ENCODE measurements at places on chromosomes 7 and 10.

DNA sequence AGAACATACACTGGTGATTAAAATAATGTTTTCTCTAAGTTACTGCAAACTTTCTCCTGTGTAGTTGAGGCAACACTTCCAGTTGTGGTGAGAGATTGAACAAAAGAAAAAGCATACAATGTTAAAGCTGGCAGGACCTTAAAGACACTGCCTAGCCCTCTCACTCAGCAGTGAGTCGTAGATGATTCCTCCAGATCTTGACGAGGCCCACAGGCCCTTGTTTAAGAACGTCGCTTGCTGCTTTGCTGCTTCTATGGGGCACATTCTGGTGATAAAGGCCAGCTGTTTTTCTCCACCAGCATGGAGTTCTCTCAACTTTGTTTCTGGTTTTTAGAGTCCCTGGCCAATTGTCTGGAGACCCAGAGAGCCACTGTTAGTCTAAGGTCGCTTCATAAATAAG lies 2.8 kb upstream of the DENND11 start:
- no peak for DNase-seq

- DNase-seq, result no peak
Observed at GRCh38 chr10:29617880-29618340, 16.9 kb downstream of the SVIL start.

DNA sequence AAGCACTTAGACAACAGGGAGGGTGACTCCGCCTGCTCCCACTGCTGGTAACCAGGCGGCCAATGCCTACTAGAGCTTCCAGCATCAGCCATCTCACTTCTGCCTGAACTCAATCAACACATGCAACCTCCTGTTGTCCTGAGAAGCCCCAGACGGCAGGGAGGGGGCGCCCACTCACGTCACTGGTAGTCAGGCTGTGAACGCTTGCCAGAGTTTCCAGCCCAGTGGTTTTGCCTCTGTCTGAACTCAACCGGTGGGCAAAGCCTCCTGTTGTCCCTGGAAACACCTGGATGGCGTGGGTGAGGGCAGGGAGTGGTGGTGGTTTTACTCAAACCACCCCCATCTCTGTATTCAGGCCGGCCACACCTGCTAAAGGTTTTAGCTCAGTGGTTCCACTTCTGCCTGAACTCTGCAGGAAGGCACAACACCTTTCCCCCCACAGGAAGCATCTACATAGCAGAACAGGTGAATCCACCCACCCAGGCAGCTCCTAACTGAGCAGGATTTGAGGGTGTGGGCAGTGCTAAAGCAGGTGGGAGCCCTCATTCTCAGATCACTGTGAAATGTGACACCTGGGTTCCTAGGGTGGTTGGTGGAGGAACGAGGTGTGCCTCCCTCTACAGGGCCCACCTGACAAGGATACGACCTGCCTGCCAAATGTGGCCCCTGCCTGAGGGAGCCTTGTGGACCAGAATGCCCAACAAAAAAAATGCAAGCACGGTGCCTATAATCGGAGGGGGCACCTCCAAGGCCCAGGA lies 563.0 kb upstream of the SEMA3D start:
- DNase-seq, result no peak

DNA sequence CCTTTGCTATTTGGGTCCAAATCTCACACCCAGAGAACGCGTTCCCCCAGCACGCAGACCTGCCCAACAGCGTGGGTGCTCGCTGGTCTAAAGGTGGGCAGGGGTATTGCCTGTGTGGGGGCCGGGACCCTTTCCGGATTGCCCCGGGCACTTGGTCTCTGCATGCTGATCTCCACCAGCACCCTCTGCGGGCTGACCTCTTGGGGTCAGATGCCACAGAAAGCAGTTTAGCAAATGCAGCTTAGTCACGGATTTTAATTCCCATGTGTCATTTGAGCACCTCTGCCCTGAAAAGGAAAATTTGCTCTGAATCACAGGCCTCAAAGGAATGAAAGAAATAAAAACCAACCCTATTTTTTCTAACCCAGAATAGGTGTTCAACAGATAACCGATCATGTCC lies 46.7 kb downstream of the PKD1L1 start:
- DNase-seq, result no peak

DNA sequence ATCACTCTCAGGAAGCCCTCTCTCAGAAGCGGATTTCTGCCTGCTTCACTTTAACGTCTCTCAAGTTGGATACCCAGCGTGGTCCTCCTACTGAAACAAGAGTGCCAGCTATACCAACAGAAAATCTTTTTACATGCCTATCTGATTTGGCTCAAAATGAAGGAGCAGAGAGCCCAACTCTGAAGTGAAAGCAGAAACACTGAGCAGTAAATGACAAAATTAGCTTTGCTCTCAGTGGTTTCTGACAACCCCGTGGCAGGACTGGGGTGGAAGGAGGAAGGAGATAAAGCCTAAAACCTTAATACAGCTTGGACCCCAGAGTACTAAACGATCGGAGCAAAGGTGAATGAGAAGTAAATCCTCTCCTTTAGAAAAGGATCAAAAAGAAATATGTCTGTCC lies 25.1 kb upstream of the GPR37 start:
- DNase-seq, result no peak

- DNase-seq, result no peak
Observed at GRCh38 chr7:45331563-45331962, 174.0 kb downstream of the RAMP3 start.

- no peak for DNase-seq
Observed at GRCh38 chr10:63899673-63900300, 378.6 kb downstream of the REEP3 start.

GRCh38 chr10:50275650-50276235 lies 24.4 kb upstream of the ASAH2 start:
- no peak for DNase-seq

DNA sequence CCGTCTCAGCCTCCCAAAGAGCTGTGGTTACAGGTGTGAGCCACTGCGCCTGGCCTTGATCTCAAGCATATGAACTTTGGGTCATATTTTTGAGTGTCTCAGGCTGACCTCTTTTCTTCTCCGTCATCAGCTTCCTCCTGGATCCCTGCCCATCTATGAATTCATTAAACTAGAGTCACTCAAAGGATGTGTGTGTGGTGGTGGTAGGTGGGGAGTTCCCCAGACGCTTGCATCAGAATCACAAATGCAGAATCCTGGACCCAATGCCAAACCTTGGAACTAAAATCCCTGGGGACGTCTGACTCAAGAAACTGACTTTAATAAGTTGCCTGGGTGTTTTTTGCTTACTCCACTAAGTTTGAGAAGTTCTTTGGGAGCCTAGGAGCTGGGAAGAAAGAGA lies 6.7 kb upstream of the CREB5 start:
- no peak for DNase-seq

DNA sequence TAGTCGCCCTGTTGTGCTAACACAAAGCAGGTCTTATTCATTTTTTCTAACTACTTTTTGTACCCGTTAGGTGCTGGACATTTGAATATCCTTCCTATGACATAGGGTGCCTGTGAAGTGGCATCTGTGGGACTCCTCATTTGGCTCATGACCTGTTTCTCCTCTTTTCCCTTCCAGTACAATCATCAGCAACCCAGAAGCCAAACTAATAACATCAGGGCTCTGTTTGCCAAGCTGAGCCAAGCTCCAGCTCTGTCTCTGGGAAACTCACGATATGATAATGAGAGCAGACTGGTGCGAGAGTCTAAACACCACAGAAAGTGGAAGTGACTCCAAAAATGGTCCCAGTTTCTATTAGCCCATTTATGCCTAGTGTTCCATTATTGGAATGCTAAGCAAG lies 92.0 kb downstream of the SVIL start:
- DNase-seq, result no peak

- DNase-seq, result no peak
Observed at GRCh38 chr7:138015096-138015495, 13.2 kb upstream of the CREB3L2 start.

- DNase-seq, result no peak
Observed at GRCh38 chr7:137166363-137166762, 177.2 kb downstream of the PTN start.

DNA sequence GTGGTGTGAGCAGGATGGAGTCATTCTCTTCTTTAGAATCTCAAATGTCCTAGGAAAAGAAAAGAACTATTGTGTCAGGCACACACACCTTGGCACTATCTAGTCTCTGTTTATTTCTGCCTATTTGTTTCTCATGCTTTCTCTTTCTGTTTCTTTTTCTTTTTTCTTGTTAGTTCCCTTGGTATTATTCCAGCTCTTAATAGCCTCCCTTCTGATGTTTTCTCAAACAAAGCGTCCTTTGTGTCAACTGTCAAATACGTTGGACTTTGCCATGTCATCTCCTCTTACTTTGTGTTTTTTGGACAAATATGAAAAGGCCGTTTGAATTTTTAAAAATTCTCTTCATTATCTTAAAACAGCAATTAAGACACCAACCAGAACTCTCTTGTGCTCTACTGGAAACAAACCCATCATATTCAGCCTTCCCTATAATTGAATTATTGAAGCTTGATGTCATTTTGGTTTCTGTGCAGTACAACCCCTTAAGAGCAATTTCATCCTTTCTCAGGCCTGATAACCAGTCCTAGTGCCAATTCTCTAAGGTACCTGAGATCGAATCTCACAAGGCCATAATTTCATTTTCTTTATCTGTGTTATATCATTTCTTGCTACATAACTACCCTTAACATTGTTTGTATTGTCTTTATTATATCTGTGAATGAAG lies 497.8 kb upstream of the NRP1 start:
- DNase-seq, result no peak

DNA sequence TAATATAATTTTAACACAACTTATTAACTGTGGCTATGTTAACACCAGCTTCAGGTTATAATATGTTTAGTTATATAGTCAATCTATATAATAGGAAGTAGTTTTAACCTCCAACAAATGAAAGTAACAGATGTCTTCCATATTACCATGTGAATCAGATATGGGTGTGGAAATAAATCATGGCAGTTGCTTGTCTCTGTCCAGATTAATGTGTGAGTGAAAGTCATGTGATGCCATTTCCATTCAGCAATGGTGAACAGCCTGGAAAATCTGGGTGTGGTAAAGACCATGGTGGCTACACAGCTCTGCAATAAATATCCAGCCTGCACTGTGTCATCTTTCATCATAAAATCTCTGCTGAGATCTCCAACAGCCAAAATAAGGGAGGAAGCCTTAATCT lies 27.8 kb downstream of the HEPACAM2 start:
- DNase-seq, result no peak

- DNase-seq, result no peak
Observed at GRCh38 chr7:36796850-36797536, 72.7 kb upstream of the AOAH start.

DNA sequence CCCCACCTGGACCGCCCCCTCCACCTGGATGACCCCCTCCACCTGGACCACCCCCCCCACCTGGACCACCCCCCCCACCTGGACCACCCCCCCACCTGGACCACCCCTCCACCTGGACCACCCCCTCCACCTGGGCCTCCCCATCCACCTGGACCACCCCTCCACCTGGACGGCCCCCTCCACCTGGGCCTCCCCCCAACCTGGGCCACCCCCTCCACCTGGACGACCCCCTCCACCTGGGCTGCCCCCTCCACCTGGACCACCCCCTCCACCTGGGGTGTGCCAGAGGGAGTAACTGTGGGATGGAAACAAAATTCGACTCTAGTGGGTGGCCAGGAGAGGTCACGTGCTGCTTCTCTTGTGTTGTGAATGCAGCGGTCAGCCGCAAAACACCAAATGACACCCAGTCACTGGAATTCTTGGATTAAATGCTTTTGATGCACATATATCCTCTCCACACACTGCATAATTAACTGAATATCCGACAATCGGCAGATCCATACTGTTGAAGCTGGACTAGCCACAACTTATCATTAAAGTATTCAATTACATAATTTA lies 316.7 kb downstream of the PTPRN2 start:
- DNase-seq, result no peak

DNA sequence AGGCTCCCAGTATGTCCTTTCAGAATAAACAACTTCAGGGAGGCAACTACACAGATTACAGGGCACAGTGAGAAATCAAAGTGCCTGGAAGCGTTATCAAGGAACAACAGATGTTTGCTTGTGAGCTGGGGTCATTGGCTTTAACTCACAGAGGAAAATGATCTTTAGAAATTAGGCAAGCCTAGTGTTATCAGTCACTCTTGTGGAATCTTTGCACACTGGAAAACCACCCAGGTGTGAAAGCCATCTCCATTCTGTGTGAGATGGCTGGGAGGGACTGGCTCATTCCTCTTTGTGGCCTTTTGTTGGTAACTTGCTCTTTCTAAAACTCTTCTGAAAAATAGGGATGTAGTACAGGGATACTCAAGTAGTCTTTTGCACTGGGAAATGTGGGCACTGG lies 716.0 kb downstream of the XPNPEP1 start:
- no peak for DNase-seq

DNA sequence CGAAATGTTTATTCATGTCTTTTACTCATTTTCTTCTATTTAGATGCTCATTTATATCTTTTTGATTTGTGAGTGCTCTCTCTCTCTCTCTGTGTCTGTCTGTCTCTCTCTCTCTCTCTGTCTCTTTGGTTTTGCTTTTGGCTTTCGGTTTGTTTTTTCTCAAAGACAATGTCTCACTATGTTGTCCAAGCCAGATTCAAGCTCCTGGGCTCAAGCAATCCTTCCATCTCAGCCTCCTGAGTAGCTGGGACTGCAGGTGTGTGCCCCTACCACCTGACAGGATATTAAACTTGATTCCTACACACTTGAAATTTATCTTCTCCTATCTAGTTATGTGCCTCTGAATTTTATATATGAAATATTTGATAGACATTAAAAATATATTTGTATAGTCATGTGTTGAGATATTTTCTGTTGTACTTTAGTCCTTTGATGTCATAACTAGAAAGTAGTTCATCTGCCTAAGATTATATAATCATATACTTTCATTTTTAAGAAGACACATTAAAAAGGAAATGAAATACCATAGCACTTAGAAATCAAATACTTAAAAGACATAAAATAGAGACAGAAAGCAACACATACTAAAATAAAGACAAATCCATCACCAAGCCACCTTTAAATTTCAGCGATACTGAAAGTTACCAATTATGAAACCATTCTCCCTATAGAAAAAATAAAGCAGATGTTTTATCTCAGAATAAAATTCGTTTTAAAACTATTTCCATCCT lies 68.1 kb upstream of the SFMBT2 start:
- no peak for DNase-seq

DNA sequence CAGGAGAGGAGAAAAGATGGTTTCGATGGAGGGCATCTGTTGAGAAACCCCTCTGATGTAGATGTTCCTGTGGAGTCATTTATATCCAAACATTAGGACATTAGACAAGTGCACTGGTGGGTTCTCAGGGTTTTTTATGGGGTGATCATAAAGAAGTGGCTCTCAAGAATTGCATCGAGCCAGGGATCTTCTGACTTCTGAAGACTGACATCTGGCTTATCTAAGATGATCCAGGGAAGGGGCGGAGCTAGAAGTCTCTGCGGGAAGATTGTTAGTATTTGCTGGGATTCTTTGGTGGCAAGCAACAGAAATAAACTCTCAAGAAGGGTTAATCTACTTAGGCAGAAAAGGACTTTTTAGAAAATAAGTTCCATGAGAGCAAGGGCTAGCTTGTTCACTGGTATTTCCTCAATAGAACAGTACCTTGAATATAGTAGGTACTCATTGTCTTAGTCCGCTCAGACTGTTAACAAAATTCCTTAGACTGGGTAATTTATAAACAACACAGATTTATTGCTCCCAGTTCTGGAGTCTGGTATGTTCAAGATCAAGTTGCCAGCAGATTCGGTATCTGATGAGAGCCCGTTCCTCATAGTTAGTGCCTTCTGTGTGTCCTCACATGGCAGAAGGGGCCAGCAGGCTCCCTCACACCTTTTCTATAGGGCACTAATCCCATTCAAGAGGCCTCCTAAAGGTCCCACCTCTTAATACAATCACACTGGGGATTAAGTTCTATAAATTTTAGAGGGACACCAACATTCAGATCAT lies 28.5 kb upstream of the SYPL1 start:
- no peak for DNase-seq
